ENCODE measurements at places on chromosomes 2 and 18. TPM values are rescaled to one million over a fixed set of nuclear protein-coding genes. Genes with fewer than 3 reads are reported as not detected.

DNA sequence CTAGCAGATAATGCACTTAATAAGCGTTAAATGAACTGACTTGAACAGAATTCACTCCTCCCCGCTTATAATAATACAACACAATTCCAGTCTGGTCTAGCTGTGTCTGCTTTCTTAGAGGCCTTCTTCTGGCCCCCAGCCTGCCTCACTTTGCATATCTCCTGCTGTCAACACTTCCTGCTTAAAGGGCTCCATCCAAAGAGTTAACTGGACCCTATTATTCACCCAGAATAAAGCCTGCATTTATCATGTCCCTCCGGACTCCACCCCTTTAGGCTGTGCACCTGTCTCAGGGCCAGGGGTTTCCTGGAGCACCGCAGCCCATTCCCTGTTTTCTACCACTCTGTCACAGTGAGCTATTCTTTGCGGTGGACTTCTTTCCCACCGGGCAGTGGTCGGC, 292.8 kb upstream of the FBXO11 start:
- DNase-seq = no peak

- no peak for DNase-seq
Measured at GRCh38 chr18:37443325-37444055, 122.1 kb downstream of the CELF4 start.

- DNase-seq = no peak
Measured at GRCh38 chr2:239775623-239776435, 249.3 kb downstream of the NDUFA10 start.

Gene GDF7
- total RNA-seq = 0.36 TPM

Gene ACSL3
- total RNA-seq = 89.0 TPM

Gene SP140
- not detected for total RNA-seq

Data from neural crest cell (in vitro differentiated cells).